ENCODE measurements at places on chromosomes 7 and 10.

DNA sequence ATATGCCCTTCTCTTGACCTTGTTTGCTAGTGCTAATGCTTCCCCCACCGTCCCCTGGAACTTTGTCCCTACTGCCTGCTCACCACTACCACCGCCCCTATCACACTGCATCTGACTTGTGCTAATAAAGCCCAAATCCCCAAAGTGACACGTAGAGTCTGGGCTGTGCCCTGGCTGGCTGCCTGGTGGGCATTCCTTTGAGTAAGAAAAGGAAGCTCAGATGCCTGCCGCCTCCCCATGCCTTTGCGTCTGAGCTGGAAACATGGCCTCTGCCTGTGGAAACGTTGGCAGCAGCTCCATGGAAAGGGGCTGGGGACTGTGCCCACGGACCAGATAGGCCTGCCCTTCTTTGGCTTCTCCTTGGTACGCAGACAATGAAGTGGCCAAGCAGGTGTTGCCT is 138.3 kb downstream of the CYP26A1 start:
- no peak for DNase-seq

DNA sequence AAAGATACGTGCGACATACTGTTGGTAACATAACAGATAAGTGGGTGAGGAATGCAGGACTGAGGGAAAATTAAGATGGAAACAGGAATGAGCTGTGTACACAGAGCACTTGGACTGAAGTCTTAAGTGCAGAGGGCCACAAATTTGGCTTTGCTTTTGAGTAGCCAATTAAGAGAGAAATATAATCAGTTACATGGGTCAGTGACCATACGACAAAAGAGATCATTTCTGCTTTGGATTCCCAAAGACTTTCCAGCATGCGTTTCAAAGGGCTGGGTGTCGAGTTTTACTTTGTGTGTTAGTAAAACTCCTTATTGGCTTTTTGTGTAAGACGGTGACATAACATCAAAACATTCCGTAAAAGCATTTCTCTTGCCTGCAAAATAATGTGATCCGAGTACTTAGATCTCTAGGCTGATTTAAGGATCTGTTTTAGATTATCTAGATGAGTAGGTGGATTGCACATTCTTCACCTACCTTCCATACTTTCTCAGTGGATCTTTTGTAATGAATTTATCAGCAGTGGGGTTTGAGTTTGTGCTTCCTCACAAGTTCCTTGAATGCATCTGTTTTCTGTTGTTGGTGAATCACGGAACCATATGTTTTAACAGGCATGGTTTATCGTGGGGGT is 7.5 kb downstream of the RABGEF1 start:
- no peak for DNase-seq

- DNase-seq, result no peak
Observed at GRCh38 chr10:4649886-4650508, 176.0 kb upstream of the AKR1E2 start.

DNA sequence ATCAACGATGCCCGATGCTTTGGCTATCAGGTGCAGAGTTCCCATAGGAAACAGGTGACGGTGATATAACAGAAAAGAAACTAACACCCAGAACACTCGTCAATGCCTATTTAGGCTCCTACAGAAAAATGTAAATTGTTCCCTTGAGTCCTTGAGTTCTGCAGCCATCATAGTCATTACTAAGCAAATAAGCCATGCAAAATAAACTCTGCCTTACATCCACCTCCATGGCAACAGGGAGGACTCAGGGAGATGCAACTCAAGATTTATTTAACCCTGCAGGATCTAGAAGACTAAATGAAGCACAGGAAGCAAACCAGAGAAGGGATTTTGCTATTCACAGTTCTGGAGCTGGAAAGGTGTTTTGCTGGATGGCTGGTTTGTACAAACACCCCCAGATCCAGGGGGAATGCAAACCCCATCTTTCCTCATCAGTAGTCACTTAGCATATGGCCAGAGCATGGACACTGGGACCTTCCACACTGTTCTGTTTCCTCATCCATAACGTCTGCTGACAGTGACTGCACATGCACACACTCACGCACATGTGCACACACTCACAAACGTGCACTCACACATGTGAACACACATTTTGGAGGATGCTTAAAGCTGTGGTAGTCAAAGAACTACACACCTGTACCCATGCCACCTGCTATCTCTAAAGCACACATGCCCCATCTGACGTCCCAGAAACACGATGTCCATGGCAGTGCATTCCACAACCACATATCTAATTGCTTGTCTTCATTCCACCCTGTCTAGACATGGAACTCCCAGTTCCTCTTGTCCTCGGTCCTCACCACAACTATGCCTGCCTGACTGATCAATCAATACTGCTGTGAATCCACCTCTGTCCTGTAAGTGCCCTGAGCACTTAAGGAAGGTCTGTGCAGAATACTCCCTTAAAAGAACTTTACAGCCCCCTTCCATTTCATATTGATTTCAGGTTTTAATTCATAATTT is 178.2 kb downstream of the COBL start:
- no peak for DNase-seq

DNA sequence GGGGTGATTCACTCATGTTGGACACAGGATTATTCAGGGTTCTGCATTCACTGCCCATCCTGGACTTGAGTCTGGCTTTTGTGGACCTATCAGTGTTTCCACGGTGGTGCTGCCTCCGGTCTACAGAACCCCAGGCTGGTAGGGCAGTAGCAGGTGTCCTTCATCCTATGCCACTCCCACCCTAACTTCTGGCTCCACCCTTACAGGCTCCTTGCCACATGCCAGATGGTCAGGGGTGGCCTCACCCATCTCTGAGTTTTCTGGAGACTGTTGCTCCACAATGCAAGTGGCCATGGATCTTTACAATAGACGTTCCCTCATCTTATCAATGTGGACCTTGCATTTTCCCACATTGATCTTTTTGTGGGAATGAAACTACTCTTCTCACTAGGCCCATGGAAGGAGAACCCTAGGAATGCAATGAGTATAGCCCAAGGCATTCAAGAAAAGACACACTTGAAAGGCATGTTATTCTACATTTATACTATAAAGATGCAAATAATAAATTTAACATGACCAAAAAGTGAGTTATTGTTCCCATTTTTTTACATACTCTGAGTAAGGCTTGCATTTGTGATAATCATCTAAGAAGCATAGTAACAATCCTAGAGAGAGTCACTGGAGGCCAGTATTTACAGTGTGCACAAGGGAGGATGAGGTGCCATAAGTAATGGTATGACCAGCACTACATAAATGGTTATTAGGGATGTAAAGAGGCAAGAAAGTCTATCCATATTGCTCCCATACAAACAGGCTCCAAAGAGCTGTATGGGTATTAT is 57.4 kb upstream of the ADO start:
- no peak for DNase-seq

DNA sequence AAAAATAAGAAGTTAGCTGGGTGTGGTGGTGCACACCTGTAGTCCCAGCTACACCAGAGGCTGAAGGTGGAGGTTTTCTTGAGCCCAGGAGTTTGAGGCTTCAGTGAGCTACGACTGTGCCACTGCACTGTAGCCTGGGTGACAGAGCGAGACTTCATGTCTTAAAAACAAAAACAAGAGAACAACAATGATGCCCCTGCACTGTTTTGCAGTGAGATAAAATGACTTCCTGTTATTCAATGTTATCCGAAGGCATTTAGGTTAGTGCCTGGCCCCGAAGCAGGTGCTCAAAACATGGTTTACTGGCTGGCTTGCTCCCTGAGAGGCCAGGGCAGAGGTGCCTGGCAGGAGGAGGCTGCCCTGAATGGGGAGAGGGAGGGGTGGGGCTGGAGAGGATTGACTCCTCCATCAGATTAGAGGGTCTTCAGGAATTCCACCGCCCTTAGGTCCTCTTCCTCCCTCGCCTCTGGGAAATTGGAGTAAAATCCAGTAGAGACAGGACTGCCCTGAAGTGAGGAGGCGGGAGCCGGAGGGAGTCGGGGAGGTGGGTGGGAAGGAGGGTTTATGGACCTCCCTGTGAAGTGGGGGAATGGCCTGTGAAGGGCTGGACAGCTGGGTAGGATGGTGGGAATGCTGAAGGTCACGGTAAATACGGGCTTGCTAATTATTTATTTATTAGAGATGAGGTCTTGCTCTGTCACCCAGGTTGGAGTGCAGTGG is 6.8 kb upstream of the CLDN4 start:
- no peak for DNase-seq

GRCh38 chr10:128626397-128627000 is 500.3 kb upstream of the MKI67 start:
- DNase-seq, result no peak

- no peak for DNase-seq
Observed at GRCh38 chr7:98049034-98049433, 57.6 kb upstream of the LMTK2 start.
